ENCODE measurements at places on chromosomes 7 and 10.

DNA sequence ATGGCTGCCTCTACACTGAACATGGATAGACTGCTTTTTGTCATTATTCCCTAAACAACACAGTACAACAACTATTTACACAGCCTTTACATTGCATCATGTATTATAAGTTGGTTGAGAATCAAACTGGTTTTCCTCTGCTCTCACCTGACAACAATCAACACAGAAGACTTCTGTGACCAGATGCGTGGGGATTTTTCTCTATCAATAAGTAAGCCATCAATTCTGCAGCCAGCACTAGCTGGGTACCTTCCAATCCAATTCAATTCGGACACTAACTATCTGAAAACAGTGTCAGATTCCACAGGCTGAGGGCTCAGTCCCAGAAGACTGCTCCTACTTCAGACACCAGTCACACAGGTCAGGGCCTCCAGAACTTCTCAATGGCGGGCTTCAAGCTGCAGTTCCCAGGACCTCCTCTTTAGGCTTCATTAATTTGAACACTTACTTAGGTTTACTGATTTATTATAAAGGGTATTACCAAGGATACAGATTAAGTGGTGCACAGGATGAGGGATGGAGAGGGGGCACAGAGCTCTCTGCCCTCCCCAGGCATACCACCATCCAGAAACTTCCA, 36.4 kb upstream of the ASL start:
- no peak for DNase-seq

- no peak for DNase-seq
Observed at GRCh38 chr7:54615-55014, 137.8 kb upstream of the FAM20C start.

- no peak for DNase-seq
Observed at GRCh38 chr7:28397141-28397540, 15.2 kb upstream of the CREB5 start.

DNA sequence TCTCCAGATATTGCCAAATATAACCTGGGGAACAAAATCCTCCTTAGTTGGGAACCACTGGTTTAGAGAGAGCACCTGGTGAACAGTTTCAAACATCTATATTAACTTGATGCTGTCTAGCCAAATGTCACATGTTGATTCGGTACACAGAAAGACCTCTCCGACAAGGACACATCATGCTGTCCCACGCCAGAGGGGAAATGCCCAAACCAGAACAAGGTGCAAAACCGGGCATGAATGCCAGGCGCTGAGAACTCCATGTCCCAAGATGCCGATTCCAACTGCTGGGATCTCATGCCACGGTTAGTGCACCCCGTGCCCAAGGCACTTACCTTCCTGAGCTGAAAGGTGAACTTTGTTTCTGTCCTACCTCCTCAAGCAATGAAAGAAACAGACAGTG, 100.8 kb downstream of the SFMBT2 start:
- no peak for DNase-seq

All from NB4 (cell line).